ENCODE measurements at places on chromosomes 3 and 15.

DNA sequence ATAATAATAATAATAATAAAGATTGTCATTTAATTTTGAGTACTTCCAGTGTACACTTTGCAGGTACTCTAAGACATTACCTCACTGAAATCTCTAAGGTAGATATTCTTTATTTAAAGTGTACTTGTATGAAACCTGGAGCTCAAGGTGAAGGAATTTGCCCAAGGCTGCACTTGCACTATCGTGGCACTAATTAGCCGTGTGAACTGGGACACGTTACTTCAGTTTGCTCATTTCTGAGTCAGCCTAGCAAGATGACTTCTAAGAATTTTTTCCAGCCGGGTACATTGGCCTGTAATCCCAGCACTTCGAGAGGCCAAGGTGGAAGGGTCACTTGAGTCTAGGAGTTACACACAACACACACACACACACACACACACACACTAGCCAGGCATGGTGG is 33.5 kb downstream of the MLH1 start:
- no peak for DNase-seq

DNA sequence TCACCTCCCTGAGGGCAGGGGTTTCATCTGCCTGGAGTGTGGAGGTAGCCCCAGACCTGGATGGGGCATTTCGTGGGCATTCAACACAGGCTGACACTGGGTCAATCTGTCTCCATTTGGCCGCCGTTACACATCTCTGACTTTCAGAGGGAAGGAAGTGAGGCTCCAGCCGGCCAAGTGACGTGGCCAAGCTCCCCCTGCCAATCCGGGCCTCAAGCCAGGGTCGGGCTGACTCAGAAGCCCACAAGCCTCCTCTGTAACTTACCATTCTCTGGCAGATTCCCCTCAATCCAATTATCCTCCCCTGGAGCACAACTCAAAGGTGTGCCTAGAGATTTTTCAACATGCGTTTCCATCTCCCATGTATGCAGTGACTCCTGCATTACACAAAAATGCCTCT is 227.6 kb downstream of the KLF13 start:
- no peak for DNase-seq

DNA sequence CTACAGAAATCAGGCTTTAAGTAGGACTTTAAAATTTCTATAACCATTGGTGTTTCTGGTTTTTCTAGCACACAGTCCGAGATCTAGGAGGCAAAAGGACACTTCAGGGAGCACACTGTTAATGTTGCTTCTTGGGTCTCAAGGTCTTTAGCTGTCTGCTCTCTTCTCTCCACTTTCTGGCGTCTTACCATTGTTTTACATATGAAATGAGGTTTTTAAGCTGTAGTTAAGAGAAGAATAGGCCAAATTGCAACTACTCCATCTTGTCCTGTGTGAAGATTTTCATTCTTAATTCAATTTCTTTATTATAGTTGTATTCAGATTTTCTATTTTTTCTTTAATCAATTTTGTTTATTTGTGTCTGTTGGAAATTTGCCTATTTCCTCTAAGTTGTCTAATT is 151.4 kb downstream of the WNT7A start:
- no peak for DNase-seq

- DNase-seq: no peak
These were observed 417.8 kb upstream of the TPM1 start for GRCh38 chr15:62624547-62625378.

DNA sequence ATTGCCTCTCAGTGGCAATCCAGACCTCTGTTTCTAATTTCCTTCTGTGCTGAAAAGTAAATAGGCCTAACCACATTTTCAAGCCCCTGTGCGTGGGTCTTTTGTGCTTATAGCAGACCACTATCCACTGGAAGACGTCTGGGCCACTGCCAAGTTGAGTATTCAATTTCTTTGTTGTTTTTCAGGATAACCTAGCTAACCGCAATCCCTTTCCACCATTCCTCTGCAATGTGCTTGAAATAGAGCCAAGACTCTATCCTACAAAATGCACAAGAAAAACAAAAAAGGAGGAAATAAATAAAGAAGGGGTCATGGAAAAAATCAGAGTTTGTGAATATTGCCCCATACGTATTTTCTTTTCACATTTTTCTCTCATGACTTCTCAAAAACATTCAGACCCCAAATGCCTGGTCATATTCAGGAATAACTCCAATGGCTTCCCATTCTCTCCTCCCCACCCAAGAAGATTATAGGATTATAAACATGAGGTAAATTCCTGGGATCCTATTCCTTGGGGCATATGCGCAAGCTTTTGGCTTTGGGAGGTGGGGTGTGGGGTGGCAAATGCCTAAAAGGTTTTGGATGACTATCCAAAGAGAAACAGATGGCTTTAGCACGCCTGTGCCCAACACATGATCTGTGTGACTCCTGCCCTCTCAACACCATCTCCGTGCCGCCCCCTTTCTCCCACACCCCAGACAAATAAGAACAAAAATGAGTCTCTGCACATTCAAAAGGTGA is 217.9 kb upstream of the THBS1 start:
- DNase-seq: no peak

Measured in central memory CD4-positive, alpha-beta T cell (primary cell).